ENCODE measurements at places on chromosomes 7 and 10.

- DNase-seq, result no peak
These were observed 98.2 kb downstream of the CALN1 start for GRCh38 chr7:72313906-72314305.

GRCh38 chr10:83517456-83517855 lies 621.9 kb upstream of the GHITM start:
- no peak for DNase-seq

GRCh38 chr7:30479202-30480120 lies 877 bp upstream of the NOD1 start:
- peak; percentile 52 for DNase-seq

DNA sequence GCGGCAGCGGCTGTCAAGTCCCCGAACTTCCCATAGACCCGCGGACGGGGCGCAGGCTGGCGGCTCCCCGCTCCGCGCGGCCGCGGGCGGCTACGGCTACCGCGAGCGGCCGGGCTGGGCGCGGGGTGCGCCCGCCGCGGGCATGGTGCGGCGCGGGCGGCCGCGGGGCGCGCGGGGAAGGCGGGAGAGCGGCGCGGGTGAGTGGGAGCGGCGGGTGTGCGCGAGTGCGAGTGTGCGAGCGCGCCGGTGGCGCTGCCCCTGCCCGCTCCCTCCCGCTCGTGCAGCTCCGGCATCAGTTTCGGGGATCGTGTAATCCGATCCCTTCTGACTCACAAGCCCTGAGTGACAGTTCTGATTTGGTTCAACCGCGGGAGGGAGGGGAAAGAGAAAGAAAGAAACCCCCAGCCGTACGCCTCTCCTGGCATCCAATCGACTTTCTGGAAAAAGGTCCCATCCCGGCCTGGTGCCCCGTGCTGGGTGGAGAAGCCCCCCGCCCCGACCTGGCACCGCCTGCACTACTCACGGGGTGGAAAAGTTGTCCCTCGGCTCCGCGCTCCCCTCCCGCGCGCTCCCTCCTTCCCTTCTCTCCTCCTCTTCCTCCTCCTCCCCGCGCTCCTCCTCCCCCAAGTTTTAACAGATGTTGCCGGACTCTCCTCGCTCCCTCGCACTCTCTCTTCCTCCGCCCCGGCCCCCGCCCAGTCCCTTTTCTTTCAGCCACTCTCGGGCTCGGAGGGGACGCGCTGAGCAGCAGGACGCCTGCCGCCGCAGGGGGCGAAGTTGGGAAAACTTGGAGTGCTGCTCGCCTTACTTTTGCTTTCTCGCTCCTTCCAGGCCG lies at the start of gene GLI3:
GLI3 (minus strand) TSS at position 234 of the 835 bp plus-strand sequence. CDS start 13,956 bp downstream, outside the sequence.
- DNase-seq, result peak; percentile 93

DNA sequence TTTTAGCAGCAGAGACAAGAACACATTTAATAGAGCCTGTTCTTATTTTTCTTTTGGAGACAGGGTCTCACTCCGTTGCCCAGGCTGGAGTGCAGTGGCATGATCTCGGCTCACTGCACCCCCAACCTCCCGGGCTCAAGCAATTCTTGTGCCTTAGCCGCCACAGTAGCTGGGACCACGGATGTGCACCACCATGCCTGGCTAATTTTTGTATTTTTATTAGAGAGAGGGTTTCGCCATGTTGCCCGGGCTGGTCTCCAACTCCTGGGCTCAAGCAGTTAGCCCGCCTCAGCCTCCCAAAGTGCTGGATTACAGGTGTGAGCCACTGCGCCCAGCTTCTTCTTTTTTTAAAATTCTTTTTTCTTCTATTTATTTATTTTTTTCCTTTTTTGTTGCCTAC lies 23.3 kb downstream of the GALNT17 start:
- DNase-seq, result no peak

DNA sequence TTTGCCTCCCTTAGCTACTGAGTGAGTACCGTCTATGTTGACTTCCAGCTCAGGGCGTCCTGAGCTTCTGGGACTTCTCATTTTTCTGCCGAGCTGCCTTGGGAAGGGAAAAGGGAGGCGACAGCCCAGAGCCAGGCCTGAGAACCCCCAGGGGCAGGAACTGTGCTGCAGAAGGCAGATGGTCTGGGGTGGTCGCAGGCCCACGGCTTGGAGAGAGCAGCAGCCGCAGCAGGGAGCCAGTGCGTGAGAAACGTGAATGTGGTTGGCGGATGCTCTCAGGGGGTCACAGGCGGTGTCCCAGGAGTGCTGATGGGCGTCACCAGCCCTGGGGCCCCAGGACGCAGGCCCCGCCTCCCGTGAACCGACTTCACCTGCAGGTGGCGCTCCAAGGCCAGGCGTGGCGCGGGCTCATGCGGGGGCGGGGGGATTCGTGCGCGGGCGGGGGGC lies 9.2 kb upstream of the PWWP2B start:
- DNase-seq, result peak; percentile 38

GRCh38 chr7:147756300-147756699 lies 834.3 kb upstream of the C7orf33 start:
- DNase-seq, result no peak

Measured in fibroblast of mammary gland (primary cell).